Stimulated activated CD8-positive, alpha-beta memory T cell treated with anti-CD3 and anti-CD28 coated beads, Interleukin-4, amount 100 ng/mL, for 4 hours (primary cell): ENCODE measurements at places on chromosomes 16 and 17.

DNA sequence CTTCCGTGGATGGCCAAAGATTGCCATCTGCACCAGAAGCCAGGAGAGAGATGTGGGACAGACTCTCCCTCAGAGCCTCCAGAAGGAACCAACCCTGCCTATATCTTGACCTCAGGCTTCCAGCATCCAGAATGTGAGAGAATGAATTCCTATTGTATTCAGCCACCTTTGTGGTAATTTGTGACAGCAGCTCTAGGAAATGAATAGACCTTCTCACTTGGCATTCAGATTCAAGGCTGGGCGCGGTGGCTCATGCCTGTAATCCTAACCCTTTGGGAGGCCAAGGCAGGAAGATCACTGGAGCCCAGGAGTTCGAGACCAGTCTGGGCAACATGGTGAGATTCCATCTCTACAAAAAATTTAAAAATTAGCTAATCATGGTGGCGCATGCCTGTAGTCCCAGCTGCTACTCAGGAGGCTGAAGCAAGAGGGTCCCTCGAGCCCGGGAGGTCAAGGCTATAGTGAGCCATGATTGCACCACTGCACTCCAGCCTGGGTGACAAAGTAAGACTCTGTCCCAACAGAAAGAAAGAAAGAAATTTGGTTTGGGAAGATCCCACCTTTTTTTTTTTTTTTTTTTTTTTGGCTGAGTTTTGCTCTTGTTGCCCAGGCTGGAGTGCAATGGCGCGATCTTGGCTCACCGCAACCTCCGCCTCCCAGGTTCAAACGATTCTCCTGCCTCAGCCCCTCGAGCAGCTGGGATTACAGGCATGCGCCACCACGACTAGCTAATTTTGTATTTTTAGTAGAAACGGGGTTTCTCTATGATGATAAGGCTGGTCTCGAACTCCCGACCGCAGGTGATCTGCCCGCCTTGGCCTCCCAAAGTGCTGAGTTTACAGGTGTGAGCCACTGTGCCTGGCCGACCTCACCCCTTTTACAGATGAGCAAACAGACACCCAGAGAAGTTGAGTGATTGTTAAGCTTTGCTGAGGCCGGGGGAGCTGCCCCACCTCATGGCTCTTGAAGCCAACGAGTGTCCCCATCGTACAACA lies 4.3 kb upstream of the CPSF4L start:
- no peak for DNase-seq

DNA sequence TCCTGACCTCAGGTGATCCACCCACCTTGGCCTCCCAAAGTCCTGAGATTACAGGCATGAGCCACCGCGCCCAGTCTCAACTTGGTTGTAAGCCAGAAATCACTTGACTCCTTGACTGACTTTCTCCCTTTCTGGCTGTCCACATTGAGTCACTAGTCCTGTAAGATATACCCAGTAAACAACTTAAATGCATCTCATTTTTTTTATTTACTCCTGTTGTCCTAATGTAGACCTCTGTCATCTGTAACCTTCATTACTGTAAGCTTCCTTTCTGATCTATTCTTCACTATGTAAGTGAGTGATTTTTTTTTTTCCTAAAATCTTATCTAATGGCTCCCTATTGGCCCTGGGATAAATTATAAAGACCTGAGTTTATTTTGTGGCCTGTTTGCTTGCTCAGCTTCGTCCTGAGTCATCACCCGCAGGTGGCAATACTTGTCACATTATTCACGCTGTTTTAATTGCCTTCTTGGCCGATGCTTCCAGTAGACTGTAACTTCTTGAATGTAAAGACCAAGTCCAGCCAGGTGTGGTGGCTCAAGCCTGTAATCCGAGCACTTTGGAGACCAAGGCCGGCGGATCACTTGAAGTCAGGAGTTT lies 41.0 kb downstream of the PAFAH1B1 start:
- no peak for DNase-seq

- DNase-seq = no peak
Observed at GRCh38 chr16:72876221-72876620, 171.7 kb downstream of the ZFHX3 start.

GRCh38 chr17:3558603-3559269 lies 1.1 kb upstream of the TRPV3 start:
- DNase-seq = no peak

DNA sequence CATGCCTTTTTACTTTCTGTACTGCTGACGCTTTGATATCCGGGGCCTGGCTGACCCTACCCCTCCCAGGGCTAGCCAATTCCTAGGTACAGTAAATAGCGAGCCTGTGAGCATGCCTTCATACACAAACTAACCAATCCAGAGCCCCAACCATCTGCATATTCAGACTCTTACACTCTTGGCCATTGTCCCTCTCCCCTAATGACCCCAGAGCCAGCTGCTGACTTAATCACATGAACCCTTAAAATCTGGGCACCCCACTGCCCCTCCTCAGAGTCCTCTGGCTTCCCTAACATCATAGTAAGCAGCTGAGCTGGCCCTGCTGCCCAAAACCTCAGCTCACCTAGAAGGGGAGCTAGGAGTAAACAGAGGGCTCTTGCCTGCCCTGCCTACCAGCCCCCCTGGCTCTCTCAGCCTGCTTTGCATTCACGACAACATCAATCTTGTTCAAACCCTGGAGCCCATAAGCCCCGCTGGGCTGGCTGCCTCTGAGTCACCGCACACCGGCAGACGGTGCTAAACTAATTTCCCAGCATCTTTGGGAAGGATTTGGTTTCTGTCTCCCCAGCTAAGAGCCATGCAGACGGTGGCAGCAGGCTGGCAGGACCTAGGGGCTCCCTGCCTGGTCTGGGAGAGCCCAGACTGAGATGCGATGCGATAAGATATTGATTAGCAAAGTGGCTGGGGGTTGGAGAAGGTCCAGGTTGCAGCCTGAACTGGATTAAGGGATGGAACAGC lies 63.2 kb downstream of the CLEC19A start:
- no peak for DNase-seq

DNA sequence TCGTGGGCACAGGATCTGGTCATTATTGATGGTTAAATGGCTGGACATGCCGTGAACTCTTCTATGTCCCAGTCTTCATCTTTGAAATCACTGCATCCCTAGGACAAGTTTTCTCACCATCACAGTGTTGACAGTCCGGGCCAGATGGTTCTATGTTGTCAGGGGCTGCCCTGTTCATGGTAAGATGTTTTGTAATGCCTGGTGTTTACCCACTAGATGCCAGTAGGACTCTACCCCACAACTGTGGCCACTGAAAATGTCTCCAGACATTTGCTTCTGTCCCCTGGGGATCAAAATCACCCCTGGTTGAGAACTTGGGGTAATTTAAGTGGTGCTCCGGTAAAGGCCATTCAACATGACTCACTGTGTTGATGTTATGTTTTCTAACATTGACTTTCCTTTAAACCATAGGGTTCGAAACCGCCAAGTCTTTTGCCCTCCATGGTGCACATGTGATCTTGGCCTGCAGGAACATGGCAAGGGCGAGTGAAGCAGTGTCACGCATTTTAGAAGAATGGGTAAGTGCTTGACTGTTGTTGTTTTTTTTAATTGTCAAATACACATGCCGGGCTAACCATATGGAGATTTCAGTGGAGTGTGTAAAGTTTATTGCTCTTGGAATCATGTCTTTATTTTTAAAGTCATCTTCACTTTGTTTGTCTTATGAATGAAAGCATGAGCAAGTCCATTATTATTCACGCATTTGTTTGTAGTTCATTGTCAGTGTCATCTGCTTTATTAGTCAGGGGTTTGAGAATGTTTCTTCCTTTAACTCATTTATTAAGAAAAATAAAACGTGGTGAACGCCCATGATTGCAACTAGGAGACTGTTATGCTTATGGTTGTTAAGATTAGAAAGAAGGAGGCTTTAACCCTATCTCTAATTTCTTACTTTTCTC lies 64.6 kb downstream of the WWOX start:
- DNase-seq = no peak

GRCh38 chr17:6487251-6488007 lies 43.2 kb downstream of the PIMREG start:
- no peak for DNase-seq

GRCh38 chr16:4408323-4408690 lies 8.1 kb downstream of the CORO7 start:
- no peak for DNase-seq

GRCh38 chr17:57458718-57459285 lies 202.5 kb downstream of the MSI2 start:
- no peak for DNase-seq

DNA sequence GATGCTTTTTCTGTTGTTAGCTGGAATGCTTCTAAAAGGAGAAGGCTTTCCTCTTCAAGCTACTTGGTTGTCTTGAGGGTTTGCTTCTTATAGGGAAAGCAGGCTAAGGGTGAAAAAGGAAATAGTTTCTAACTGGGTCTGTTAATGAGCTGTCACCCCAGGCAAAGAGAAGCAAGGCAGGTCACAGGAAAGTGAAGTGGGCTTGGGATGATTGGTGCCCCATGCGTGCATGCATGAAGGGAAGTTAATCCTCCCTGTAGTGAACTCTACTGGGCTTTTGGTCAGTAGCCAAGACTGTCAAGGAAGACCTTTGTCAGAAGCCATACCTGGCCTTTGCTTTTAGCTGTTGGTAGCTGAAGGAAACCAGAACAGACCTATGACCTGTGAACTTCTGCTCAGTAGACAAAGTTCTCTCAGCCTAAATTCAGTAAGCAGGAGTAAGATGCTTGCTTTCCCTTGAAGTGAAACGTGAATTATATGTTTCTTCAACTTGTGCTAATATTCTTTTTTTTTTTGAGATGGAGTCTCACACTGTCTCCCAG lies 16.5 kb downstream of the TENT4B start:
- no peak for DNase-seq

GRCh38 chr16:57959121-57959520 lies 11.8 kb downstream of the CNGB1 start:
- no peak for DNase-seq

GRCh38 chr17:38825762-38826247 lies 684 bp upstream of the CWC25 start:
- DNase-seq = no peak

DNA sequence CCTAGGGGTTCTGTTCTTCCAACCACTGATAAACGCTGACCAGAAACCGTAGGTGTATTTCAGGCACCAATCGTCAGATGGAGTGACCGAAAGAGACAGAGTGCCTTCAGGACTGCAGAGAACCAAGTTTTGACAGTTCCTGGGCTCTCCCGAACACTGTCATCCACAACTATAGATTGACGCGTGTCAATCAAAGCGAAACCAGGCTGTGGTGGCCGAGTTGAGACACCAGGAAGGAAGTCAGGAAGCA lies 11.9 kb upstream of the AURKB start:
- no peak for DNase-seq

DNA sequence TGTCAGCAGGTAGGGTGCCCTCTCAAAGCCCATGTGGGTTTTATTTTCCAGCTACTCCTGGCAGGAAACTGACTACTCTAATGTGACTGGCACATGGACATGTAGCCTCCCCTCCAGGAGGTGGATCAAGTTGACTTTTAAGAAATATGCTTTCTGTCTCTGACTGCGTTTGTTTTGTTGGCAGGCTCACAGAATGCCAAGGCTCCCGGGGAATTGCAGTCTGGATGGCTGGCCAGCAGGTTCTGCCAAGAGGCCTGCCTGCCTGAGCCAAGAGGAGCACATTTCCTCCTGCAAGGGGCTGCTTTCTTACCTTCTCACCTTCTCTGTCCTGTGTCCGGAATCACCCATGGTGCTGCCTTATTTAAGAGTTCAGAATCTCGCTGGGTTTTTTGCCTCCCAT lies 217.3 kb upstream of the ERCC4 start:
- no peak for DNase-seq

DNA sequence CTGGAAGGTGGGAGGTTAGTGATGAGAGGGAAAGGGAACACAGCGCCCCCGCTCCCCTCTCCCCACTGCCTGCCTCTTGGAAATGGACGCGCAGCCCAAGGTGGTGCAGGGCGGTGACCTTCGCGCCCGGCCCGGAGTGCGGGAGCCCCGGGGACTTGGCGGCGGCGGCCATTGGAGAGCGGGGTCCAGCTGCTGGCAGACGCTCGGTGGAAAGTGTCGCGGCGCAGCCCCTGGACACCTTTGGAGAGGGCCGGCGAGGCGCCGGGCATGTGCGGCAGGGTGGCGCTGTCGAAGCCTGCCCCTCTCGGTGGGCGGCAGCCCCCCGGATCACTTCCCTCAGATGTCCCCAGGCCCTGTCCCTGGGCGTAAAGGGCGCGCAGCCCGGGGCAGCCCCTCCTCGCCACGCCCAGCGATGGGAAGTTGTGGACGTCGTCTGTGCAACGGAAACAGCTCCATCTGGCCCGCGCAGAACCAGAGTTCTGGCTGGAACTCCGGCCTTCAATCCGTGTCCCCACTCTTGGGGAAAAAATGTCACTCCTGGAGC lies 16.7 kb downstream of the SALL1 start:
- DNase-seq = no peak

GRCh38 chr17:48064638-48065037 lies 16.5 kb downstream of the NFE2L1 start:
- no peak for DNase-seq

GRCh38 chr17:74497471-74497870 lies 31.0 kb downstream of the CD300A start:
- no peak for DNase-seq

GRCh38 chr16:12296406-12296805 lies 319.9 kb downstream of the SNX29 start:
- DNase-seq = no peak

DNA sequence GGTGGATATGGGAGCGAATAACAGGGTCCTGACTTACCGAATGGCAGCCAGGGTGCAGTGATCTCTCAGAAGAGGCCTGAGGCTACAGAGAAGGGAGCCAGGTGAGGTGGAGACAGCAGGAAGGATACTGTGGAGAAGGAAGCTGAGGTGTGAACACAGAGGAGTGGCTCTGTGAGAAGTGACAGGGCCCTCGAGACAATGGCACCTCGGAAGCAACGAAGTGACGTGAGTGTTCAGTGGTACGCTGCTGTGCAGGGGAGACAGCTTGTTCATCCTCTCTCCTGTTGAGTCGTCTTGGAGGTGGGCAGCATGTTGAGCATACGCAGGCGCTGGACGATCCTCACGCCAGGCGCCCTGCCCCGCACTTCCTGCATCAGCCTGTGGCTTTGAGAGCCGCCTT lies 390.3 kb downstream of the CPPED1 start:
- DNase-seq = no peak

DNA sequence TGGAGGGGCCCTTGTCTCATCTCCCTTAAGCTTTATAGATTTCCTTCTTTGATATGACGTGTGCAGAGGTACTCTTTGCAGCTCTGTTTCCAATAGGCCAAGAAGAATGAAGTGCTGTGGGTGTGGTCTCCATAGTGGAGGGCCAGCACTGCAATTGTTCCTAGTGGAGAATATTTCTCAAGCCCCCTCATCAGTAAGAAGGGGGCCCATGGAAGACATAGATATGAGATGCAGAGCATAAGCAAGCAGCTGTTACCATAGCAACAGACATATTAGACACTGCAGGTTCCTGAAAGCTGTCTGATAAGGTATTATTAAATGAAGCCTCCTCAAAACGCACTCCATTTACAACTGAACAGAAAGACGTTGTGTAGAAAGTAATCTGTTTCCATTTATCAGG lies 240.7 kb downstream of the ZFHX3 start:
- no peak for DNase-seq
